ENCODE measurements at places on chromosomes 5 and 9.

- peak; percentile 34 for DNase-seq
These were observed 175.1 kb upstream of the PITX1 start for GRCh38 chr5:135208903-135209721.

DNA sequence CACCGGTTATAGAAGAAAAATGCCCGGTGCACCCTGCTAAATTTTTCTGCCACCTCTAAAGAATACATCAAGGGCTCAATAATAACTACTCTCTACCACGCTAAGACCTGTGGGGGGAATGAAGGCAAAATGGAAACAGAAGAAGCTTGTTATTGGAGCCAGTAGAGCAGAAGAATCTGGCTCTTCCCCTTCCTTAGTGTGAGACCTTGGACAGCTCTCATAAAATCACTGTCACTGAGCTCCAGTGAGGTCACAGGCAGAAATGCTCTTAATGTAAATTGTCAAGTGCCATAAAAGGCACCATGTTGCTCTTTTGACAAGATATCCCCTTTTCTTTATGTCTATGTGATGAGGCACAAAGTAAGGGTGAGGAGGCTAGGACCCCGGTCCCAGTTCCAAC is 74.4 kb downstream of the ASTN2 start:
- no peak for DNase-seq

DNA sequence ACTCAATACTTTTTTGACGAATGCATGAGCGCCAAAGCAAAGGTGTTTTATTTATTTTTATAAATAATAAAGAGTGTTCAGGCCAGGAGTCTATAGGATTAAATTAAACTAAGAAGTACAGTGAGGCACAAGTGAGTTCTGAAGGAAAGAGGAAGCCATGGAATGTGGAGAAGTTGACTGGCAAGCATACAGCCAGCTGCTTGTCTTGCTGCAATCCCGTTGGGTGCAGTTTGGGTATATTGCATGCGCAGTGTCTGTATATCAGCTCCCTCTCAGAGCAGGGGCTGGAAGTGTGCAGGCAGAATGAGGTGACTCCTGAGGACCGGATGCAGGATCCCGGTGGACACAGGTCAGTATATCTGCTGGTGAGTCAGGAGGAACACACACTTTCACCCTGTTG is 315.6 kb downstream of the ZSWIM6 start:
- DNase-seq = no peak

- DNase-seq = no peak
These were observed 38.0 kb upstream of the TENT2 start for GRCh38 chr5:79573983-79574890.

GRCh38 chr9:133830310-133830709 is 92.2 kb upstream of the SARDH start:
- DNase-seq = no peak

GRCh38 chr5:151034422-151035379 is 14.3 kb downstream of the GPX3 start:
- DNase-seq = no peak

- DNase-seq = no peak
These were observed 221.7 kb downstream of the FSTL4 start for GRCh38 chr5:133390416-133391353.

DNA sequence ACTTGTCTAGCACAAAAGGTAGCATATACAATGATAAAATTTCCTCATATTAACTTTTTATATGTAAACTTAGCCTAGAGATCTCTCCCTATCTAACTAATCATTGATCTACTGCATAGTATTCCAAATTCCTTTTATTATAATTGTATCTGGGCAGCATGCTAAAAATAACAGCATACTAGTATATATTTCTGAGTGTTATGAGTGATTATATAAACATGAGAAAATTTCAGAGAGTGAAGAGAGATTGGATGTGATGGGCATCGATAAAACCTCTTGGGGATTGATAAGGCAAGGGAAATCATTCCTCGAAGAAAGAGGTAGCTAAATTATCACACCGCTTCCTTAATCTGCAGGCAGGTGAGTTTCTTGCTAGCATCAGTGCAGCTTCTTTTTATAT is 158.2 kb downstream of the HMHB1 start:
- no peak for DNase-seq

DNA sequence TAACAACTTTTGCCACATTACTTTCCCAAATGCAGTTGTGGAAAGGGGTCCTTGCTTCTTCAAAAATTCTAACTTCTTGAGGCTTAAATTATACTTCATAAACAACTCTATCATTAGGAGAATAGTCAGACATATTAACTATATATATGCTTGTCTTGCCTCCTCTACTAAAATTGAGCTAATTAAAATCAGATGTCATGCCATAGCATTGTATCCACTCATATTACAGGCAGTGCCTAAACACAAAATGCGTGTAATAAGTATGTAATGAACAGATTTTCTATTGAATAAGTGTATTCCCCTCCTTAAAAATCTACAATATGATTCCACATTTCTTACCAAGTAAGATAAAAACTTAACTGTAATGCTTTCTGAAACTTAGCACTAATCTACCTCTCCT is 204.5 kb downstream of the PLK2 start:
- no peak for DNase-seq

DNA sequence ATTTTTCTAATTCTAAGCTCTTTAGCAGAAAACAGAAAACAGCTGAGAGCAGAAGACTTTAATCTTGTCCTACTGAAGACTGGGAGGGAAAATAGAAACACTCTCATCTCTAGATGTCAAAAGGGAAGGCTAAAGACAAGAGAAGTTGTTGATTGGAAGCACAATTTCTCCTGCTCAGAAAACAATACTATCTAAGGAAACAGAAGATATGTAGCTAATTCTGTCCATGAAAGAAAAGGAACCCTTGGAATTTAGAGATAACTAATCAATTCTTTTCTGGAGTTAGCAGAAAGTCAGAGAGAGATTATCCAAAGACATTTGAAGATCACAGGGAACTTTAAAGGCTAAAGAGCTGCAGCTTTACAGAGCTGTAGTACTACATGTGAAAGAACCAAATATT is 126.2 kb downstream of the HSD17B3 start:
- DNase-seq = no peak

- DNase-seq = peak; percentile 80
These were observed 579 bp downstream of the SLC12A7 start for GRCh38 chr5:1111241-1111726.

DNA sequence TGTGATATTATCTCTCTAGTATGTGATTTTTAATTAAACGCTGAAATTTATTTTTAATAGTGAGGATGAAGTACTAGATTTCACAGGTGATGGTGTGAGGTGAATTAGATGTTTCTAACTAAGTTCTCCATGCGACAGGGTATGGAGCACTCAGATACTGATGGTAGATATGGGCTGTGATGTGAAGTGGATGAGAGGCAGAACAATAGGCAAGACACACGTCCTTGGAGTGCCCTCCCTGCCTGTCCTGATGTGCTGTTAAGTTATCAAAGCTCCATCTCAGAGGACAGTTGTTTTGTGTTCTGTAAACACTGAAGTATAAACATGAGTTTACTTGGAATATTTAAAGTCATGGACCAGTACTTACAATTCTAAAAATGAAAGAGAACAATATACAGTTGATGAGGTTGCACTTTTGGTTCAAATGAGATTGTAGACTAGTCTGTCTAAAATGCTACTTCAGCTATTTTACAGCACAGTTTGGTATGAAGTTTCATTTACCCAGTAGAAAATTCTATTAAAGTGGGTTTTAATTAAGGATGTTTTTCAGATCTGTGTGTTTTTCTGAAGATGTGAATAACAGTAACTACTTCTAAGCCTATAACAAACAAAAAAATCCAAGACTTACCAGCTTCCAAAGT is 64.2 kb downstream of the C7 start:
- DNase-seq = no peak

- DNase-seq = no peak
These were observed 4.3 kb downstream of the RPL12 start for GRCh38 chr9:127446713-127447415.

DNA sequence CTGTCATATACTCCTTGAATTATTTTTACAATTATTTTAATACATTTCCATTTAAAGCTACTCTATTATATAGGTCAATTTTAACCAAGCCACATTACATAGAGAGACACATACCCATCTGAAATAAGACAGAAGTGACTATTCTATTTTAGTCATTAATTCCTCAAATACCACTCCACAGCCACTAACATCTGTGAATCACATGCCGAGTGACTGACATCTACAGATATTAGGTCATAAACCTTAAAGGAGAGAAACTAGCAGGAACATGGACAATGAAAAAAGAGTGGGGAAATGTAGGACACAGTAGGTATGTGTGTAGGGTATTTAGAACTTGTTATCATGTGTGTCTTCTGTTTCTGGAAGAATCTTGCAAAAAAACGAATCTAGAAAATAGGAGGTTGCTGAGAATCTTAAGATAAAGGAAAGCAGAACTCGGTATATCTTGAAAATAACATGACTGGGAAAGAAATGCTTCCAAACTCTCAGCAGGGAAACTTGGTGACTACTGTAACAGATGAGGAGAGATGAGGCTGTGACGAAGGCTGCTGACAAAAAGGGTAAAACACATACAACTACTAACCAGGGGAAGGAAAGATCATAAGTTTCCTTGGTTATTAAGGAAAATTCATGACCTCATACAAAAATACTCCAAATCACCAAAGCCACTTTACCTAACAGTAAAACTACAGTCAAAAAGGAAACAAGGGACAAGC is 84.6 kb downstream of the PLPP1 start:
- no peak for DNase-seq

DNA sequence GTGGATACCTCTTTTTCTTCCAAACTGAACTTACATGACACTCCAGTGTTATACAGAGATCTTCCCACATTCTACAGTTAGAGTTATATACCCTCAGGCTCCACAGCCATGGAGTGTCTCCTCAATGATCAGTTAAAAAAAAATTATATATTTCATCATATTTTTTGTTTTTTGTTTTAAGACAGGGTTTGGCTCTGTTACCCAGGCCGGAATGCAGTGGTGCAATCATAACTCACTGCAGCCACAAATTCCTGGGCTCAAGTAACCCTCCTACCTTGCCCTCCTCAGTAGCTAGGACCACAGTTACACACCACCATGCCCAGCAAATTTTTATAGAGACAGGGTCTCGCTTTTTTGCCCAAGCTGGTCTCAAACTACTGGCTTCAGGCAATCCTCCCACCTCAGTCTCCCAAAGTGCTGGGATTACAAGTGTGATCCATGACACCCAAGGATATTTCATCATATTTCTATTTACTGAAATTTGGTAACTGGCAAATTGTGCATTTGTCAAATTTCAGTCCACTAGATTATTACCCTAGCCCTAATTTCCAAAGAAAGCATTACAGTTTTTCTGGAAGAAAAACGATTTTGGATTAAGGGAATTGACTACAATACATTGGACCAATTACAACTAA is 18.1 kb upstream of the SCAI start:
- no peak for DNase-seq

DNA sequence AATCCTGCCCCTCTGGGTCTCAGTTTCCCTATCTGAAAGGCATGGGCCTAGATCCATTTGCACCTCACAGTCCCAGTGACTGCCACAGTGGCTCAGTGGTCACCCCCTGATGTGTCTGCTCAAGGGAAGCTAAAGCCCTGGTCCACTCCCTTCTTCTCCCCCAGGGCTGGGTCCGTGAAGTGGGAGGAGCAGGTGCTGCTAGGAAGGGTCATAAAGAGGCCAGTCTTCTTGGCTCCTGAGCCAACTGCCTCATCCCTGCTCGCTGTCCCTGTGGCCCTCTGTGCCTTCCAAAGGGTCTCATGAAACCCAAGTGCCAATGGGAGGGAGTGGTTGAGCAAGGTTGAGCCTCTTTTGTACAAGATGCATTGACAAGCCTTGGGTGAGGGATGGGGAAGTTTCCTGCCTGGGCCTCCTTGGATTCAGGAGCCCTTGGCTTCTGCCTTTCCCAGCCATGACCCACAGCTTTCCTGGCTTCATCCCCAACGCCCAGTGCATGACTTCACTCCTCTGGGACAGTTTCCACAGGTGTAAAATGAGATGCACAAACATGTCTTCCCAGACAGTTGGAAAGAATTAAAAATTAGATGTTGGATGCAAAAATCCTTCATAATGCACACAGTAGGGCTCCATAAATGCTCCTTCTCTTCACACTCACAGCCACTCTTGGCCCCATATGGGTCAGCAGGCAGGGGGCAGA is 1.6 kb upstream of the SLC6A7 start:
- no peak for DNase-seq

DNA sequence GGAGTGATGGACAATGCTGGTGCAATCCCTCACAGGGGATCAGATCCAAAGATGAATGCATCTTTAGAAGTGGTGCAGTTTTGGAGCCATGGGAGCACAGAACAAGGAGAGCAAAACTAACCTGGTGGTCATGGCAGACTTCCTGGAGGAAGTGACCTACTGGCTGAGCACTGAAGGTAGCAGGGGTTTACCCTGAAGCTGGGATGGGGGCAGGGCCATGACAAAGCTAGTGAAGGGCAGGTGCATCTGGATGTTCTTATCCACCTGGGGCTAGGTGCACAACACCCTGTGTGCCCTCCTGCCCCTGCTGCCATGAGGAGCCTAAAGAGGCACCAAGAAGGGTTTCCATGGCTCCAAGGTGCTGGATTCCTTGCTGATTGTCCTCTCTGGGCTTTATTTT is 11.5 kb upstream of the PITX1 start:
- DNase-seq = no peak

DNA sequence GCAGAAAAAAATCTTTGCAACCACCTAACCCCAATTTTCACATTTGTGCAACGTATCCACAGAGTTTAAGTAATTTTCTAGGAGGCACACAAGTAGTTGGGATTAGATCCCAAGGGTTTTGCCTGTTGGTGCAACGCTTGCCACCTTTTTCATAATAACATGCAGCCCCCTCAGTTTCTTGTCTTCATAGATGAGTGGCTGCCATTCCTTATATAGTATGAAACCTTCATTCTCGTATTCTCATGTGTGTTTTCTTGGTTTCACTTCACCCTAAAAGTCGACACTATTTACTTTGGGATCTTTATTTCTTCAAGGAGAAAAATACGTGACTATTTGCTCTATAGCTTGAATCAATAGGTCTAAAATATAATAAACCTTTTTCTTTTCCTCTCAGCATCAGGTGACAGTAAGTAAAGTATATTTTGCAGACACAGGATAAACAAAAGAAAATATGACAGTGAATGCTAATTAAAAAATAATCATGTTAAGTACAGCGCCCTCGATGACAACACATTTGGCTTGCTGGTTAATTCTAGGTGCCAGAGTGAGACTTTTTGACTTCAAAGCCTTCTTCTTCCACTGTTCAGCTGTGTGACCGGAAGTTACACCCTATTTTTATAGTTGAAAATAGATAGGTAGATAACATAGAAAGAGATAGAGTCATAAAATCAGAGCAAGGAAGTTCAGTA is 342.8 kb upstream of the CCNG1 start:
- DNase-seq = no peak
